ENCODE measurements at places on chromosomes 6 and 20.

GRCh38 chr20:24648919-24649318 is 179.5 kb downstream of the SYNDIG1 start:
- no peak for DNase-seq

DNA sequence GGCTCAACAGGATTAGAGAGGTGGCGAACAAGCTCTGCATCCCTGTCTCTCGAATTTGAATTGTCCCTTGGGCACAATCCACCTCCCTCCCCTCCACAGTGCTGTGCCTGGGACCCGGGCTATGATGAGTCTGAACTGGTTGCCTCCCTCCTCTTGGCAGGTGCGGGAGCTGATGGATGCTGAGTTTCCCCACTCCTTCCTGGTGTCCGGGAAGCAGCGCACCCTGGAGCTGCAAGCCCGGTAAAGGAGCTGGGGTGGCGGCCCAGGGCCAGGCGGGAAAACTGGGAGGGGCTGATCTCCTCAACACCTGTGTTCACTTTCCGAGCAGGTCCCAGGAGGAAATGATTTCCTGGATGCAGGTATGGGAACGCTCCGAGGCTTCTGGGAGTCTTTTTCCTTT is 14.9 kb downstream of the FGD2 start:
- DNase-seq, result no peak

GRCh38 chr20:61133611-61134010 is 118.5 kb upstream of the CDH4 start:
- no peak for DNase-seq

- no peak for DNase-seq
These were observed 178.3 kb upstream of the FOXA2 start for GRCh38 chr20:22762576-22763256.

GRCh38 chr6:169963581-169964297 is 212.3 kb downstream of the ERMARD start:
- DNase-seq, result no peak

GRCh38 chr6:137872581-137873115 is 5.6 kb downstream of the TNFAIP3 start:
- no peak for DNase-seq

- DNase-seq, result no peak
These were observed 231.2 kb upstream of the FKBP1C start for GRCh38 chr6:62980093-62980492.

DNA sequence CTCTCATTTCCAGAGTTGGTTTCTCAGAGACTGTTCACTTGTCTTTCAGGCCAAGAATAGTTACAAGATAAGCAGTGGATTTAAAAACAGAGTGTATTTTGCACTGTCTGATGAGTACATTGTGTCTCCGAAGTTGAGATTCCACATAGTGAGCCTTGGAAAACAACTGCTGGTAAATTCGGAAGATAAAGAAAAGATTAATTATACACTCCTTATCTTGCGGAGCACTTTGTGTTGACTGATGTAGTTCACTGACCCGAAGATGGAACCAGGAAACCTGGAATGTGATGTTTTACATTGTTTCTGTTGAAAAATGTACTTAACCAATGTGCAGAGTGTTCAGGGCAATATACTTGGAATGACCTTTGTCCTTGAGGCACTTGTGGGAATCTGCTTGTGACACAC is 51.0 kb downstream of the ANKS1A start:
- DNase-seq, result no peak

DNA sequence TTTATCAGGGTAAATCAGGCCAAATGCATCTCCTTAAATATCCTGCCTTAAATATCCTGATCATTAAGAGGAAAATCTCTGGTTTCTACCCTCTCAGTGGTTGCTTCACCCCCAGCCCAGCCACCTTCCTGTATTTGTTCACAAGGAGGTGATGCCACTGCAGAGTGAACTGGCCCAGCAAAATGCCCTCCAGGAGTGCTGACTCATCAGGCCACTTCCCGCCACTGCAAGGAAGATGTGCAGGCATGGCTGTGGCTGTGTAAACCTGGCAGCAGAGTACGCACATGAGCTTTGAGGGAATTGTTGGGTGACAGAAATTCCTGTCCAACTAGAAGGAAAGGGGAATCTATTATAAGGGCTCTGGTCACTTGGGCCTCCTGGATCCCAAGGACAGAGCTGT is 13.8 kb downstream of the NQO2 start:
- no peak for DNase-seq

DNA sequence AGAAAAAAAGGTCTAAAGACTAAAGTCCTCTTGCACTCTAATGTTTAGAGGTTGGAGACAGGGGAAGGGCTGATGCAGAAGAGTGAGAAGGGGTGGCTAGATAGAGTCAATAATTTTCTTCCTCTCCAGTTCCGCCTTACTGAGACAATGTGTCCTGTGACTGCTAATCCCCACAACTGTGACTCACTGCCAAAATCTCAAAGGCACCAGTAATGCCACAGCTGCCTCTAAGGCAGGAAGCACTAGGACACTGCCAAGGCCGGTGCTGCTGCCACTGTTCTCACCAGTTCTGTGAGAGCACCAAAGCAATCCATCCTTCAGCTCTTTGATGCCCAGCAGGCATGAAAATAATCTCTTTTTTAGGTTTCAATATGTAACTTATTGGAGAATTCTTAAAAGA is 701.9 kb upstream of the MAP3K7 start:
- no peak for DNase-seq

DNA sequence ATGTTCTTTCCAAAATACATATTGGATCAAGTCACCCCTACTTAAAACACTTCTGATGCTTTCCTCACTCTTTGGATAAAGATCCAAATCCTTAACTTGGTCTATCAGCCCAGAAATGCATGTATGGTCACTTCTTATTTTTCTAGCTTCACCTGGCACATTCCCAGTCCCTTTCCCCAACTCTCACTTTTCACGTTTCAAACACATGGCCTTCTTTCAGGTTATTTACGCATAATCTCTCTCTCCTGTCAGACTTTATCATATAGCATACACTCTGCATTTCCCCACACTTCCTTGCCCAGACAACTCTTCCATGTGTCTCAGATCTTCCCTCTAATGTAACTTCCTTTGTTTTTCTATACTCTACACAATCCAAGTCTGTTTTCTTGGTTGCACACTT is 12.8 kb downstream of the PHIP start:
- DNase-seq, result no peak

DNA sequence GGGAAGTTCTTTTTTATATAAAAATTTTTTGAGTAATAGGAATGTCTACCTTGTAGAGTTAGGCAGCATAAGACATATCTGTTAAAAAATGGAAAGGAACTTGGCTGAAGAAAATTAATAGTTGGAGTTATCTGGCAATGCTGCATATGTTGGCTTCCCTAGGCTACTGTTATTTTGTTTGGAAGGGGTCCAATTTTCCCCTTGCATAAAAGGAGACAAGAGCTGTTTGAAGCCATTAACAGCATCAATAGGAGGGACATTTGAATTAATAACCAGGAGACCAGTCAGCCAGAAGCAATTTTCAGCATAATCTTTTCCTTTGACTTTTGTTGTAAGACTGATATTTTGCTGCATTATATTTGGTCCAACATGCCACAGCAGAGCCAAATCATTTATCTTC is 80.9 kb upstream of the TAB2 start:
- DNase-seq, result no peak

- no peak for DNase-seq
These were observed 21.7 kb upstream of the TAGAP start for GRCh38 chr6:159066483-159066882.

DNA sequence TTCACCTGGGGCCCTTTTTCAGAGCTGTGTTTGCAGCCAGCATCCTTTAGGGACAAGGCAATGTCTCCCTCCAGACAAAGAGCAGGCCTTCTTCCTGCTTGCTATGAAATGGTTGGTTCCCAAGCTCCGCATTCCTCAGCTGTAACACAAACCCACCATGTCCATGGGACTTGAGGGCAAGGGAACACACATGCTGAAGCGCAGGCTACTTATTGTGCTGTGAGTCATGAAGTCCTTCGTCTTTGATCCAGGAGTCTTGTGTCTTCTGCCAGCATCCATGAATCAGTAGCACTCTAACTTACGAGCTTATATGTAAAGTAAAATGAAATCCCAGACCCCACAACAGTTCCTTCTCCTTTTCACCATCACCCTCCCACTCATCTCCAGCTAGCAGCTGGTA is 59.0 kb downstream of the ANKRD60 start:
- no peak for DNase-seq

DNA sequence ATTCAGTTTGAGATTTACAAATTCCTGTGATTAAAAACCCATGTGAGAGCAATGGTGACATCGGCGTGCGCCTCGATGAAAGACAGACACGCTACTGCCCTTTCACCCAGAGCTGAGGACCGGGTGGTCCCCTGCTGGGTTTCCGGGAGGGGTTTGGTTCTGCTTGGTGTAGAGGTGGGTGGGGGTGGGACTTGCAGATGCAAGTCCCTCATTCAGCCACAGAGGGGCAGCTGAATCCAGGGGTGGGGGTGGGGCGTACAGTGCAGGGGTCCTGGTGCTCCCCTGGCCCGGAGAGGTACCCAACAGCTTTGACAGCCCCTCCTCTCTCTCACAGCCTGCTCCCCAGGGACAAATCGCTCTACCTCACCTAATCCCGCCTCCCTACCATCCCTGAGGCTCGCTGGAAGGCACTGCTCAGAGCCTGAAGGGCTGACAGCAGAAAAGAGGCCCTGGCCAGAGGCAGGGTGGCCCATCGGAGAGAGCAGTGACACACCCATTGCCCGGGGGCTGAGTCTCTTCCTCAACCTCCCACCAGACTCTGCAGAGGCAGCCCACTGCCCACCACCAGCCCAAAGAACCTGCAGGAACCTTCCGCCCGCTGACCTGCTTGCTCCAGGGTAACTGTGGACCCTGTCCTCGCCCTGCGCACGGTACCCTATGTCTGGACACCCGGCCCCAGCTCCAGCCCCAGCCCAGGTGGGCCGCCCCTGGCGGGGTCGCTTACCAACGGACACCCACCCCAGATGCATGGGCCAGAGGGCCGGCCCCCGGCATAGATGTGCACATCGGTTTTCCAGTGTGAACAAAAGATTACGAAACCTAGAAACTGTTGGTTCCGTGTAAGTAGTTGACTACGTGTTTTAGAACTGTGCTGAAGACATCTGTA is 118.4 kb downstream of the JPH2 start:
- DNase-seq, result no peak

DNA sequence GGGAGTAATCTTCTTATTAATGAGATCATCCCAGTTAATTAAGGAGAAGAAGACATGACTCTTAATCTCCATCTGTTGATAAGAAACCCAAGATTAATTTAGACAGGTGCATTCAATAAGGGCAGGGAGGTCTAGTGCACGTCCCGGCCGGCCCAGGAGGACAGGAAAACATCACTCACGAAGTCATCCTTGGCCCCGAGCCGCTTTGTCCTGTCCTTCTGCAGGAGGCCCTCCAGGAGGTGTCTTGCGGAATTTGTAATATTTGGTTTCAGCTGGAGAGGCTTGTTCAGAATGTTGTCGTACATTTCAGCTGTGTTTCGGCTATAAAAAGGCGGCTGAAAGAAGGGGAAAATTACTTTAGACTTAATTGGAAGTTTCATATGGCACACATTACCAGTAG is 118.4 kb upstream of the SLC2A12 start:
- no peak for DNase-seq

- no peak for DNase-seq
These were observed 16.5 kb upstream of the TINAG start for GRCh38 chr6:54291738-54292137.

DNA sequence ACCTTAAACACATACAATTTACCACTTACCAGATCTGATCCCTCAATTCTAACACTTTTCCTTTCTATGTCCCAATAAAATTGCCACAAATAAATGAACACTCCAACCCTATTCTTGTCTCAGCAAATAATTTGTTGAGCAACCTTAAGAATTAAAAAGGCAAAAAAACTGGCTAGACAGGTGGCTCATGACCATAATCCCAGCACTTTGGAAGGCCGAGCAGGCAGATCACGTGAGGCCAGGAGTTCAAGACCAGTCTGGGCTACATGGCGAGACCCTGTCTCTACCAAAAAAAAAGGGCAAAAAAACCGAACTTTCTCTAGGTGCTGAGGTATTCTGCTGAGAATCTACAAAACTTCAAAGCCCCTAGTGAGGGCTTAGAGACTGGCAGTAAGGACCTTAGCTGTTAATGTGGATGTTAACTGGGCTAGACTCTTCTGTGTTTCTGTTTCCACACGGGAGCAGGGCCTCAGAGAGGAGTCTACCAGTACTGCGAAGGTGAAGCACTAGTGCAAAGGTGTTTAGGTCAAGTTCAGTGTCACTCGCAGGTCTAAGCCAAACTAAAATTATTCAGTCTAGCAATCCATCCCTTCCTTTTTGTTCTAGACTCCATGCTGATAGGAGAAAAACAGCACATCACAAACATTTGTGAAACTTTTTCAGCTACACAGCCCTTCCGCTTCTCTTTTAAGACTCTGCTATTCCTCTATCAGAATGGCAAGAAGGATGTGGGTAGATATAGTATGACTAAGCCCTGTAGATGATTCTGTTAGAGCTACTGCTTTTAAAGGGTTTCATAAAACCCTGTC is 2.6 kb downstream of the FASTKD5 start:
- no peak for DNase-seq

DNA sequence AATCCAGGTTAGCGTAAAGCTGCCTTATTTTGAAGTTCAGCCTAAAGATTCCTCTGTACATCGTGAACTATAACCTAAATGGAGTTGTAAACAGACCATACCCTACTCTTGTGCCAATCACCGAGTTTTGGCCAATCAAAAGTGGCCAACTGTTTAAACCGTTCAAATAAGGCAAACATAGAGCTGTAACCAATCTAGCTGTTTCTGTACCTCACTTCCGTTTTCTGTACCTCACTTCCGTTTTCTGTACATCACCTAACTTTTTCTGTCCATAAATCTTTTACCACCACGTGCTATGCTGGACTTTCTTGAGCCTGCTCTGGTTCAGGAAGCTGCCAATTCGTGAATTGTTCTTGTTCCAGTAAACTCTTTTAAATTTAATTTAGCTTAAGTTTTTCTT is 39.7 kb downstream of the LBP start:
- DNase-seq, result no peak

DNA sequence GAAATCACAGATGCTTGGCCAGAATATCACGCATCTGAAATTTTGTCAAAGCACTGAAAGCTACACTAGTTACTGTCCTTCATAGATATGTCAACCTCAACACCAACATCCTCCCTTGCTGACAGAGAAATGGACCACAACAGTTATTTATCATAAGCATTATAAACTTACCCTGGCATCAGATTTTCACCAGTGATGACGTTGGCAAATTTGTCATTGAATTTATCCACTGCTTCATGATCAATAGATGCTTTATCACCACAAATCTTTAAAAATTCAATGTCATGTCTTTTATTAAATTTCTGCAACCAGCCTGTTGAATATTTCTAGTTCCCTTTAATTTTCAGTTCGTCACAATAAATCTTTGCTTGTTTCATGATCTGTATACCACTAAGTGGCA is 205.7 kb downstream of the GJA1 start:
- no peak for DNase-seq

GRCh38 chr20:53480913-53481312 is 112.7 kb downstream of the ZNF217 start:
- DNase-seq, result no peak

- DNase-seq, result no peak
These were observed 94.9 kb downstream of the CEBPB start for GRCh38 chr20:50285376-50286173.

DNA sequence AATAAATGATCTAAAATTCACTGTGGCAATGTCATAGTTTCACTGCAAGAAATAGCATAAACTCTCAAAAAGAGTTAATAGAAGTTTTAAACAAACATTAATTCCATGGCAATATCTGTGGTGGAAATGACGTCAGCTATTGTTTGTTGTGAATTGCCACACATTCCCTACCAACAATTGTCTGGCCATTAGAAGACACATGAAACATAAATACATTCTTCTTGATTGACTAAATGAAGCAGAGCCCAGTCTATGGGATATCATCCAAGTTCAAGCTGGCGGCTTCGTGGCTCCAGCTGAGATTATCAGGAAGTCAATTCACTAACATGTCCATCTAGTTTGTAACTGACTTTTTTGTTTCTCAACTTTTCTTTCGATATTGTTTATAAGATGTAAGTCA is 369.0 kb downstream of the ARHGAP18 start:
- DNase-seq, result no peak
